ENCODE measurements at places on chromosomes 16 and 17.

DNA sequence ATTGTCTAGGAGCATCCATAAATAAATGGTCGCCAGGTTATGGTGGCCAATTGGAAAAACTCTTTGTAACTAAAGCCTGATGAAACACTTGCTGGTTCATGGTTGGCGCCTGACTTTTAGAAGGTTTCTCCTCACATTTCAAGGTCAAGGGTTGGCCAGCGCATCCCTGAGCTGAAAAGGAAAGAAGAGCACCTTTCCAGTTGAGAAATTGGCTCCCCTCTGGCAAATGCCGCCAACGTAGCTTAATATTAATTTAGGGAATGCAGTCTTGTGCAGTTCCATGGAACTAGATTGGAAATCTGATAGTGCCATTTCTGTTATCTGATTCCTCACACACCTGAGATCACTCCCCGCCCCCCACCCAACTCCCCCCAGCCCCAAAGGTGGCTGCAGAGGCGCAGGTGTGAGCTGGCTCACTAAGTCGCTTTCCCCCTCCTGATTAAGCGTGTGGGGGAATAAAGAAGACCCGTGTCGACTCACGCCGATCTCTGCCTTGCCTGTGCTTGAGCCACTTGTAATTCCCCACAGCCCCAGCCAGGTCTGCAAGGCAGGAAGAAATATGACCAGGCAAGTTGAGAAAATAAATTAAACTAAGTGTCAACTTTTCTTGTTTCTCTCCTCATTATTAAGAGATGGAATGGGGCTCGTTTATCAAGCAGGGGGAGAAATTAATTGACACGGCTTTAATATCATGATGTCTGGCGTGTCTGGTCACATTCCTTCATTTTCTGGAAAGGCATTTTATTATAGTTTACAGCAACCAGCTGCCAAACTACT is 157.7 kb downstream of the CCDC182 start:
- DNase-seq, result no peak

- DNase-seq, result no peak
These were observed 676.7 kb upstream of the SOX9 start for GRCh38 chr17:71444078-71444477.

DNA sequence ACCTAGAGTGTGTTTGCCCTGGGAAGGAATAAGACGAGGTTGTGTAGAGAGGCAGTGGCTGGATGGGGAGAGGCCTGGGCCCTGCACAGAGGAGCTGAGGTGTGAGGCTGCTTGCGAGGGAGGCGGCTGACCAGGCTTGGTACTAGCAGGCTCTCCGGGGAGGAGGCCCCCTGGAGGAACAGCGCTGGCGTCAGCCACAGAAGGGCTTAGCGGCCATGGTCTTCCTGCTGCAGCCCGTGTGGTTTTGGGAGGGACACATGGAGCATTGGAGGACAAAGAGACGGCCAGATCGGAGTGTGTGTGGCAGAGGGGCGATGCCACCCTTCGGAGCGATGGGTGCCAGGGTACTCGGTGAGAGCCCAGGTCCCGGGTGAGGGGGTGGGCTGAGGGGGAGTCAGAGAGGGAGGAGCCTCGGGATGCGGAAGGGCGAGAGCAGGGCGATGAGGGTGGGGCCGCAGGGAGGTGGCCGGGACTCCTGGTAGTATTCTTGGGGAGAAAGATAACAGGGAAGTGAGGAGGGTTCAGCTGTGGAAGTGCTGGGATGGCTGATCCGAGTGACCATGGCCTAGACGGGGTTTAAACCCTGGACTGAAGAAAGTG is 8.3 kb downstream of the BANP start:
- no peak for DNase-seq

DNA sequence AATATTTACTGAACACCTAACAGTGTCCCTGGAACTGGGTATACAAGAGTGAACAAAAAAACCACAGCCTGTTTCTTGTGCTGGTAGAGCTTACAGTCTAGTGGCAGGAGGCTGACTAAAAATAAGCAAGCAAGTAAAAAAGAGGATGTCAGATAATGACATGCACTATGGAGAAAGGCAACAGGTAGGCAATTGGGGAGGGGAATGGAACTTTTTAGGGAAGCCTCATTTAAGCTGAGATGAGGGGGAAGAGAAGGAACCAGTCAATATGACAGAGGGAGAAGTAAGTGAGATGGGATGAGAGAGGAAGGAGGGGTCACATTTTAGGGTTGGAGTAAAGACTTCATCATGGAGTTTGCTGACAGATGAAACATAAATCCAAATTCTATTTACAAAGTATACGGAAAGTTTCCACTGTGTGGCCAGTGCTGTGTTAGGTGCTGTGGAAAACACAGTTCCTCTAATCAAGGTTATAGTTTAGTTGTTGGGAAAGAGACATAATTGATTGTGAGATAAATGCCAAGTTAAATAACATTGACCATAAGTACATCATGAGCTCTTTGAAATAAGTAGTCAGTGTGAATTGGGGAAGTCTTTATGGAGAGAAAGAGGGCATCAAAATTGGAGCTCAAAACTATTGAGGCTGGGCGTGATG is 251.4 kb downstream of the FTO start:
- no peak for DNase-seq

DNA sequence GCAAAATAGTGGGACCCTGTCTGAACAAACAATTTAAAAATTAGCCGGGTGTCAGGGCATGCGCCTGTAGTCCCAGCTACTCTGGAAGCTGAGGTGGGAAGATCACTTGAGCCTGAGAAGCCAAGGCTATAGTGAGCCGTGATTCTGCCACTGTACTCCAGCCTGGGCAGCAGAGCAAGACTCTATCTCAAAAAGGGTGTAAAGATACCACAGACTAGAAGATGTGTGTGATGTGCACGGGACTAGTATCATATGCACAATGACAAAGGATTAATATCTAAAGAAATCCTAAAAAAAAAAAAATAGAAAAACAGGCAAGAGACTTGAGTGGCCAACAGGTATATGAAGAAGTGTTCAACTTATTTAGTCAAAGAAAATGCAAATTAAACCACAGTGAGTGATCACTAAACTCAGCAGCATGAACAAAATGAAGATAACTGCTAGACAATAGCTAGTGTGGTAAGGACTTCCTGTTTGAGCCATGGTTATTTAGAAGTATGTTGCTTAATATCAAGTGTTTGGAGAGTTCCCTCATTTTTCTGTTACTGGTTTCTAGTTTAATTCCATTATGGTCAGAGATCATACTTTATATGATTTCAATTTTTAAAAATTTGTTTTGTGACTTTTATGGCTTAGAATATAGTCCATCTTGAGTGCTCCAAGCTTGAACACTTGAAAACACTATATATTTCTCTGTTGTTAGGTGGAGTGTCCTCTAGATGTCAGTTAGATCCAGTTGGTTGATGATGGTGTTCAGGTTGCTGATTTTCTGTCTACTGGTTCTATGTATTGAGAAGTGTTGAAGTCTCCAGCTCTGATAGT is 14.7 kb upstream of the SLX4 start:
- no peak for DNase-seq

GRCh38 chr17:73360961-73361761 is 49.4 kb upstream of the CDC42EP4 start:
- DNase-seq, result no peak

DNA sequence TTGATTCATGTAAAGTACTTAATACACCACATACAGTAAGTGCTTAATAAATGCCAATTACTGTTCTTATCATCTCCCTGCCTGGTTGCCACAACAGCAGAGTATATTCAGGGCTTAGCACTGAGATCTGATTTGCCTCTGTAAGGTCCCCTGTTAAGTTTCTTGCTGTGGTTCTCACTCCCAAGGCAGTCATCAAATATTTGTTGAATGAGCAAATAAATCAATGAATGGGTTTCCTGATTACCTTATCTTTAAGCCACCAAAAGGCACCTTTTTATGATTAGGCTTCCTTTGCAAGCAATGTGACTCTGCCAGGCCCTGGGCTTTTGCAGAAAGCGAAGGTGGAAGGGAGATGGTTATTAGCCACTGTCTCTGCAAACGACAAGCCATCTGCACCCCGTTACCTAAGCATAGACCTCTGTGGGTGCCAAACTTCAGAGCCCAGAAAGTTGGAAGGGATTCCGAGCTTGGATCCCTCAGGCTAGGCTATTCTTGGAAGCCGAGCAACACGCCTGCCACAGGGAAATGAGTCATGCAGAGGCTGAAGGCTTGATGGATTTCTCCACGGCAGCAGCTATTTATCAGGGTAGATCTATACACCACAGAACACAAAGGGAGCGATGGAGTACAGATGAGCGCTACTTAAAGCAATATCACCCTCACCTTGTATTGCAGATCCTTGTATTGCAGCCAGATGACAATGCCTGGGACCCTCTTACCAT is 102.0 kb downstream of the GRIN2A start:
- DNase-seq, result no peak

- DNase-seq, result no peak
These were observed 44.9 kb downstream of the SSH2 start for GRCh38 chr17:29885031-29885640.

DNA sequence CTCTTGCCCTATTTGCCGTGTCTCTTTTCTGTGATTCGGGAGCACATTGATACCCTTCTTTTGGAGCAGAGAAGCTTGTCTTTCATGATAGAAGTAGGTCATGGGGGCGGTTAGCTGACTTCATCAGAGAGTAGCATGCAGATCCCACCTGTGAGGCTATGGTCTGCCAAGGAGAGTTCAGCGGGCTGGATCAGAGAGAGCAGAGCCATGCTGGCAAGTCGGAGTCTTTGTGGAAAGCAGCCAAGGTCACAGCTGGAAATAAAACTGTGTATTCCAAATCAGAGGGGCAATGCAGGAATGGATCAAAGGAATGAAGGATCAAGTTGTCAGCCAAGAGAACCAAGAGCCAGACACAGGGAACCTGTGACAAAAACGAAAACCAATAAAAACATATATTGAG is 595.9 kb downstream of the WWOX start:
- no peak for DNase-seq

- no peak for DNase-seq
These were observed 318.7 kb upstream of the RBFOX1 start for GRCh38 chr16:7013990-7014389.

GRCh38 chr17:47872651-47873161 is 21.7 kb upstream of the SP6 start:
- DNase-seq, result no peak

- peak; percentile 43 for DNase-seq
These were observed 7.3 kb upstream of the TSPOAP1 start for GRCh38 chr17:58335779-58336455.

DNA sequence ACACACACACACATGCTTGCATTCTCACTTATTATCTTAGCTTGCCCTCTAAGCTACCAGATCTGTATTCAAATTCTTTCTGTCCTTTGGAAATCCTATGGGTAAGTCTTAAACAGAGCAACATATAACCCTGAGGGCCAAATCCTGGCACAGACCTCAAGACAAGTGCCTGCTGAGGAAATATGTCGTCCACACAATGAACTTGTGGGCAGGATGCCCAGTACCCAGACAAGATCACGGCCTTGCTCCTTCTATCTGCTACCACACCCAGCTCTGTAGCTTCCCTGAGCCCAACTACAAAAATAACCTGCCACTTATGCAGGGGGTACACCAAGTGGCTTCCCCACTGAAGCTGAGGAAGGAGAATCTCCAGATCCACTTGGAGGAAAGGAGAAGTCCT is 37.3 kb upstream of the FA2H start:
- DNase-seq, result no peak

GRCh38 chr16:14181371-14182050 is 110.4 kb downstream of the MRTFB start:
- DNase-seq, result no peak

DNA sequence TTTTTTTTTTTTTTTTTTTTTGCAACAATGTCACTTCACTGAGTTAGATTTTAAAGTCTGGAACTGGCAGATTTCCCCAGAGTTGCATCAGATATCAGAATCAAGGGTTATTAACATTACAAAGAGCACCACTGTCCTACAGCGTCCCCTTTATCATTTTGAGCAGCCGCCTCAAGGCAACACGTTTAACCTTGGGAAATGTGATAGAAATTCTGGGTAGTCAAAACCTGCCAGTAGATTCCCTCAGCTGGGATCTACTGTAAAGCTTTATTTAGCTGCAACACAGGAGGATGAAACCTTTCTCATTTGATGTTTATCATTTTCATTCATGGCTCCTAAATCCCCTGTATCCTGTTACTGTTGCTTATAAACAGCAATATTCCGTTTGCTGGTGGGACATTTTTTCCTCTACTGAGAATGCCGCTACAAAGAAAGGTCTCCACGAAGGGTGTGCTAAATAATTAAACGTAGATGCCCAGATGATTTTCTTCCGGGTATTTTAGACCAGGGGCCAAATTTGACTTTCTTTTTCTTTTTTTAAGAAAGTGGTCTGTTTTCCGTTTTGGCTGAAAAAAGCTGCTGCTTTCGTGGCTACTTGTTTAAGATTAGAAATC is 436.1 kb upstream of the GOT2 start:
- no peak for DNase-seq

- DNase-seq, result no peak
These were observed 26.2 kb upstream of the ADORA2B start for GRCh38 chr17:15918661-15919259.

- DNase-seq, result no peak
These were observed 77.0 kb downstream of the MYH13 start for GRCh38 chr17:10295728-10296343.

GRCh38 chr16:4510747-4511426 is 27.7 kb downstream of the CDIP1 start:
- no peak for DNase-seq

- no peak for DNase-seq
These were observed 90.6 kb upstream of the LHX1 start for GRCh38 chr17:36846410-36847292.

DNA sequence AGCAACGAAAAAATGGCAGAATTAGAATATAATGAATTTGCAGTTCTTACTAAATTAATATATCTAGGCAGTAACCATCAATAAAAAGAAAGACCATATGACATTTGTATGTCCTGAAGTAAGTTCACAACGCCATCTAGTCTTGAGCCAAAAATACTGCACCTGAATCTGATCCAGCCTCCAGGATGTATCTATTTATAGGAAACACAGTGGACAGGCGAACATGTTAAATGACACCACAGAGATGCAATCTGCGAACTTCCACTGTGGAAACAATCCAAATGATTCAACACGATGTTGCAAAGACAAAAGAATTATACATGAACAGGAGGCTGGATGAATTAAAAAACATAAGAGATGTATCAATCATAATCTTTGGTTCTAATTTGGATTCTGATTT is 197.6 kb downstream of the CDH13 start:
- no peak for DNase-seq
